ENCODE measurements at places on chromosomes 7 and 10.

- no peak for DNase-seq
Measured at GRCh38 chr10:101218351-101219138, 10.7 kb downstream of the LBX1 start.

GRCh38 chr7:111708072-111708471 is 145.8 kb upstream of the IMMP2L start:
- DNase-seq, result peak; percentile 21

GRCh38 chr10:49312246-49312869 is 13.4 kb downstream of the C10orf71 start:
- no peak for DNase-seq

GRCh38 chr7:8143151-8143874 is 118.7 kb downstream of the ICA1 start:
- DNase-seq, result no peak

- DNase-seq, result no peak
Measured at GRCh38 chr7:133999178-133999577, 128.0 kb upstream of the LRGUK start.

- DNase-seq, result no peak
Measured at GRCh38 chr7:30170476-30171205, 35.9 kb downstream of the MTURN start.

GRCh38 chr7:130476297-130477150 is 15.4 kb upstream of the MEST start:
- peak; percentile 49 for DNase-seq

DNA sequence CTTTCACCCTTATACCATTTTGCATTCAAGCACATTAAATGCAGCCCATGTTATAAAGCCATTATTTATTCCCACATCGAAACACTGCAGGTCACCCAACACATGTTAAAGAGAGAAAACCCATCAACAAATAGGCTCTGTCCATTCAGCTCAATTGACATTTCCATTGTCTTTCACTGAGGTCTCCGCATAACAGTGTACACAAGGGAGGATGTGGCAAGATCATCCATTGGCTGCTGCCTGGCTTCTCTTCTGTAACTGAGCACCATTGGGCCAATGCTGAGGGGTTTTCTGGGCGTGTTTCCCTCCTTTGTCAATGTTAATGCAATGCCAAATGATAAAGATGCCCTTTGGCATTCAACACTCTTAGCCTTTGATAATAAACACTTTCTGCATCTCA is 278.1 kb upstream of the SP4 start:
- DNase-seq, result no peak

- no peak for DNase-seq
Measured at GRCh38 chr7:78607099-78607498, 808.5 kb downstream of the PHTF2 start.

GRCh38 chr7:157854066-157854891 is 517.5 kb downstream of the DNAJB6 start:
- no peak for DNase-seq

DNA sequence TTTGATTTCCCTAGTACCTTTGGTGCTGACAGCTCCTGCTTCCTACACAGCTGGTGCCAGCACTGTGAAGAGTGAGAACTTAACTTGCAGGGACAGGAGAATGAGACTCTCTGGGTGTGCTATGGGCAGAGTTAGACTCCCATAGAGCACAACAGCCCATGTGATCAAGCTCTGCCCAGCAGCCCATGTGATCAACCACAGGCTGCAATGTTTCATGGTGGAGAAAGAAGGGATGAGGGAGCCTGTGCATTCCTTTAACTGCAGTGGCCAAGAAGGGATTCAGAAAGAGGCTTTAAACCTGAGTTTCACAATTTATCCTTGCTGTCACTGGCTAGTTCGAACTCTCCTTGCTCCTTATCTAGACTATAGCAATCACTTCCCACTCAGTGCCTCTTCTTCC is 10.0 kb upstream of the MEST start:
- DNase-seq, result peak; percentile 85

DNA sequence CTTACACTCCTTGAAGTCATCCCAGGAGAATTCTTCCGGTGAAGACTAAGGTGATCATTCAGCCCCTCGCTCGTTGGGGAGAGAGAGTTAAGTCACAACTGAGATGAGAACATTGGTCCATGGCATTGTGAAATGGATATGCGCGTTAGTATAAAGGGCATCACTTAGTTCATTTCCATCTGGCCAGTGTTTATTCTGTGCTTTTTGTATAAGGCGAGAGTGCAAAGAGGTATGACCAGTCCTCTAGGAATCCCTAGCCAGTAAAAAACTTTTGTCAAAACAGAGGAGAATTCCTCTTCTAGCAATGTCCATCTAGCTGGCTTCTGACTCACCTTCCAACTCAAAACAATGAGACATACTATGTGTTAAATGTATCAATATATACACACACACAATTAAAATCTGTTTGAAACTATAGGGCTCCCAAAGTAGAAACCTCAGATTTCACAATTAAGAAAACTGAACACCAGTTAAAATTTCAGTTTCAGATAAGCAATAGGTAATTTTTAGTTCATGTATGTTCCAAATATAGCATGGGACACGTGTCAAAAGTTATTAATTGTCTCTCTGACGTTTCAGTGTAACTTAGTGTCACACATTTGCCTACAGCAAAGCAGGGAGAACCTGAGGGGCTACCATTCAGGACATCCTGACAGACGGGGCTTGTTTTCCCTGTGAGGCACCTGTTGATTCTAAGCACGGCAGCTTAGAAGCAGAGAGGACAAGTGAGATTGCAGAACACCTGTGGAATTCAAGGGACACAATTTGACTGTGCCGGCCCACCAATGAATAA is 158.9 kb downstream of the KLF6 start:
- DNase-seq, result peak; percentile 50

- DNase-seq, result peak; percentile 46
Measured at GRCh38 chr7:148914208-148914777, 30.2 kb upstream of the EZH2 start.

GRCh38 chr7:139700505-139701235 is 77.1 kb downstream of the HIPK2 start:
- DNase-seq, result no peak

DNA sequence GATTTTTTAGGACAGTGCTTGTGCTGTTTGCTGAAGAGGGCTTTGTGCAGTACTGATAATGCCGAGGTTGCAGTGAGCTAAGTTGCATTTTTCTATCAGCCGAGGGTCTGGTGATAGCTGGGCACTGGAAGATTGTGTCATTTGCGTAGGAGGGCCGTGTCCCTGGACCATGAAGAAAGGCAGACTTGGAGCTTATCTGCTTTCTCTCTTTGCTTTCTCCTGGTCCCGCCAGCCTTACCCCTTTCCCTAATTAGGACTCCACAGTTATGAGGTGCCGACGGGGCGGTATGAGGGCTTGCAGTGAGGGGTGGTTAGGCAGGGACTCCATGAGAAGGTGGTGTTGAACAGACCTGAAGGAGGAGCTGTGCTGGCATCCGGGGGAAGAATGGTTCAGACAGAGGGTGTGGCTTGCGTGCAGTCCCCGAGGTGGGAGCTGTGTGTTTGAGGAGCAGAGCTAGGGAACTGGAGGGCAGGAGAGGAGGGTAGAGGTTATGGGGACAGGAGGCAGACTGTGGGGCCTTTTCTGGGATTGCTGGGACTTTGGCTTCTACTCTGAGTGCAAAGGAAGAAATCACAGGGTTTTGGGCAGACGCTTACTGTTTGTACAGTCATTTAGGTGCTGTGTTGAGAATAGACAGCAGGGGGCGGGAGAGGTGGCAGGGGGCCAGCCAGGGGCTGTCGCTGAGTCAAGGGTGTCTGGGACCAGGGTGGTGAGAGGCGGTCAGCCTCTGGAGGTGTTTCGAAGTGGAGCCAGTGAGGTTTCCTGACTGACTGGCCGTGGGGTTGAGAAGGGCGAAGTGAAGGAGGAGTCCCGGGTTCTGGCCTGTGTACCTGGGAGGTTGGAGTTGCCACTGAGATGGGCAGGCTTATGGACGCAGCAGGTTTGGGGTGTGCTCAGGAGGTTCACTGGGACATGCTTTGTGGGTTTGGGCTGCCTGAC is 43.4 kb downstream of the PRF1 start:
- peak; percentile 66 for DNase-seq

- DNase-seq, result no peak
Measured at GRCh38 chr10:20630092-20630643, 266.9 kb downstream of the NEBL start.

- no peak for DNase-seq
Measured at GRCh38 chr10:29319205-29319781, 30.4 kb downstream of the LYZL1 start.

DNA sequence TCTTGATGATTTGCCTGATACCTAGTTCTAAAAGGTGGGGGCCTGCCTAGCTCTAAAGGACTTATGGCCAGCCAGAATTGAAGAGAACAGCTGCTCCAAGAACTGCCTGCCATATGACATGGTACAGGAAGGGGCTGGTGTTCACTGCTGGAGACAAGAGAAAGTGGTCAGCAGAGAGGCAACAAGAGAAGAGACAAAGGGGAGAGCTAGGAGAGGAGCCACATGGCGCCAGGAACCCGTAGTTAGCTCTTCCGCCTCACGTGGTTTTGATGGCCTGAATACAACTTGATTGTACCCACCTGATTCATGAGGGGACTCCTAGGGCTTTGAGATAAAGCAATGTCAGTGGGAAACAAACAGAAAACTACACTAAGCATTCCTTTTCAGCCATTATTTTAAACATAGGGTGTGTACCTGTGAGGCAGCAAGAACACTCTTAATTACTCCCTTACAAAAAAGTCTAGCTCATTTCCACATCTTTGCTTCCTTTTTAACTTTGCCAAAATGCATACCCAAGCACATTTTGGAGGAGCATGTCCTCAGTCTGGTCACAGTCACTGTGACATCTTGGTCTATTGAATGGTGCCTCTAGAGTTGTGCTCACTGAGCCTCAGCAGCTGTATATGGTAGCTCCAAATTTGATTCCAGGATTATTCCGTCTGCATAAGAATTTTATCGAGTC is 71.6 kb downstream of the CCDC71L start:
- DNase-seq, result no peak

- no peak for DNase-seq
Measured at GRCh38 chr7:76217942-76218566, 16.4 kb downstream of the SRRM3 start.

DNA sequence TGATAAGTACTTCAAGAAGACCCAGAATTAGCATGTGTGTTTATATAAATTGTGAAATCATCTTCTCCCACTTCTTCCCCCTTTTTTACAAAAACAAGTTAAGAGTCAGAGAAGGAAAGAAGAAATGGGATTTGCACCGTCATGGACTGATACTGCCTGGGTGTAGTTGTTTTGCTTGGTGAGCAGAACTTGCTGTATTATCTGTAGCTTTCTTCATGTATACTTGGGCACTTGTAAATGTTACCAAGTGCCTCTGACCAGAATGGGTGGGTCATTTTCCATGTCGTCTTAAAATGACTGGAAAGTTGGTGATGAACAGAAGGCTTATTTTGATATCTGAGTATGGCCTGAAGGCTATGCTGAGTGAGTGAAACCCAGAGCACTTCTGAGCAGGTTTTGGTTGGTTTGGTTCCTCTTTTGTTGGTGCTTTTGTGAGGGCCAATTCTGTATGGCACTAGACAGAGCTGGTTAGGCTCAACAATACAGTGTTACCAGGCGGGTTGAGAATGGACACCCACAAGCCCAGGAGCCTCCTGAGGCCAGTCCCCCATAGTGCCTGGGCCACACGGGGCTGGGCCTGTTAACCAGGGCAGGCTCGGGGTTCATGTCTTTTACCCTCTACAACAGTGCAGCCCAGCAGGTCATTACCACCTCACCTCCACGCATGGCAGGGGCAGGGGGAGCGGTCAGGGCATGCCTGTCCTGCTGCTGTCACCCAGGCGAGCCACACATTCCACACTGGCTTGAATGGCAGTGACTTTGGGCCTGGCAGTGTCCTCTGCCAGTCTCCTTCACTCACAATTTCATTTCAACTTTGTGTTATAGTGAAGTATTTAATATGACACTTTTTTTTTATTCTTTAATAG is 115.1 kb downstream of the CCNY start:
- peak; percentile 68 for DNase-seq

GRCh38 chr10:129914153-129914855 is 49.8 kb downstream of the EBF3 start:
- DNase-seq, result no peak

- no peak for DNase-seq
Measured at GRCh38 chr10:126264102-126265018, 123.9 kb downstream of the ADAM12 start.

- DNase-seq, result no peak
Measured at GRCh38 chr7:25262586-25262985, 34.3 kb upstream of the NPVF start.

GRCh38 chr10:85961073-85961472 is 405.5 kb downstream of the GRID1 start:
- DNase-seq, result no peak

Data from fibroblast of the aortic adventitia (primary cell).